ENCODE measurements at places on chromosomes 4 and X.

GRCh38 chrX:38860106-38861013 is 59.1 kb downstream of the MID1IP1 start:
- DNase-seq, result no peak

DNA sequence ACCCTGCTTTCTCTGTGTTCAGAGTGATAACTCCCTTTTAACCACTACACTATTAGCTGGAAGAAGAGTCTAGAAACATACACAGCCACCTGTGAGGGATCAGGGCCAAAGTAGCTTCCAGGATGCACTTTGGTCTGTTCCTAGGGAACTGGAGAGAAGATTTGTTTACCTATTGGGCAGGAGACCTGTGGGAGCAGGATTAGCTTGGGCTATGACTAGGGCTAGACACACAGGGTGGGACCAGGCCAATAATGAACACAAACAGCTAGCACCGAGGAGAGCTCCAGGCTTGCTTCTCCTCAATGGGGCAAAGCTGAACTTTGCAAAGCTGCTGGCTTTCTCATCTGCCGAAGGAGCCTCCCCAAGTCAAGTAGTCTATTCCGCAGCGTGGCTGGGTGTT is 24.4 kb upstream of the MAP7D3 start:
- no peak for DNase-seq

GRCh38 chrX:136627409-136627808 is 20.5 kb upstream of the CD40LG start:
- peak; percentile 48 for DNase-seq

DNA sequence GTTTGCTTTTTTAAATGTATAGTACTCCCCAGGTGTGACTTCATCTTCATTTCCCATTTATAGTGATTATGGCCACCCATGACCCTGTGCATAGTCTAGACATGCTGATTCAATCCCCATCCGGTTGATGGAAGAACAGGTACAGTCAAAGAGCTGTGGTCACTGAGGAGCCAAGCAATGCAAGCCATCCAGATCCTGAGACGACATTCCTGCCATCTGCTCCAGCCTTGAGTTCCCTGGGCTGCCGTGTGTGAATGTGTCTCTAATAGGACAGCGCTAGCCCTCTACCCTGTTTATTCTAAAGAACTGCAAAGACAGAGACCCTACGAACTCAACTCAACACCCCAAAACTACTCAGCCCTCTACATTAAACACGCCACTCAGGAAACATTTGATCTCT is 1.7 kb downstream of the KCNIP4 start:
- no peak for DNase-seq

- no peak for DNase-seq
Observed at GRCh38 chrX:87063642-87064041, 454.0 kb upstream of the KLHL4 start.
